Lung (tissue), 17 donors: ENCODE measurements at places on chromosomes 3 and 15.
A peak's percentile ranks its signal among the peaks of the same experiment; 100 is the strongest.

- no peak overlapping the region for H3K27ac ChIP-seq
- H3K36me3 ChIP-seq: no peaks in the 10 kb centered on the region
- H3K4me3 ChIP-seq: no peak overlapping the region
- no peaks in the 10 kb centered on the region for H3K27me3 ChIP-seq
- no peaks in the 10 kb centered on the region for H3K4me1 ChIP-seq
These were observed 149.4 kb upstream of the WNT5A start for GRCh38 chr3:55636300-55637195.

- no peak overlapping the region for H3K27ac ChIP-seq
- H3K27me3 ChIP-seq: no peaks in the 10 kb centered on the region
- H3K36me3 ChIP-seq: no peaks in the 10 kb centered on the region
- DNase-seq: no peak
- H3K4me3 ChIP-seq: no peak overlapping the region
These were observed 813.8 kb downstream of the NR2F2 start for GRCh38 chr15:97144377-97144711.

DNA sequence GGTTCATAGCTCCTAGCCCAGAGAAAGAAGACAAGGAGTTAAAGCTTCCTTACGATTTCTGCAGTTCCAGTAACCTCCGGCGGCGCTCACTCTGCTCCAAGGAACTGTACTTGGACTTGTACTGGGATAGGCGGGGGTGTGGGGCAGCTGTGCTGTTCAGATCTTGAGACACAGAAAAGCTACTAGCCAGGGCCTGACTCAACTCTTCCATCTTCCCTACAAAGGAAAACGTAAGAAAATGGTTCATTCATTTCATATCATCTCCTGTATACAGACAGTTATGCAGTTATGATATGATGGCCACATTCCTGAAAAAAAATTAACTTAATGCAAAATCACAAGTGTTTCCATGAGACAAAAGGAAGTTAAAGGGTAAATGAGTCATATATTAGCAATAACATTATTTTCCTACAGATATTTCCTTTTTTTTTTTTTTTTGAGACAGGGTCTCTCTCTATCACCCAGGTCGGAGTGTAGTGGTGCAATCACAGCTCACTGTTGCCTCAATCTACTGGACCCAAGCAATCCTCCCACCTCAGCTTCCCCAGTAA is 4.6 kb downstream of the SNUPN start:
- H3K4me1 ChIP-seq: peaks cover 1% of the 10 kb centered on the region
- DNase-seq: peak; percentile 17
- H3K4me3 ChIP-seq: no peak overlapping the region
- peaks cover 32% of the 10 kb centered on the region for H3K36me3 ChIP-seq

GRCh38 chr15:101329867-101330380 is 34.9 kb upstream of the SNRPA1 start:
- H3K36me3 ChIP-seq: no peaks in the 10 kb centered on the region
- DNase-seq: no peak
- no peak overlapping the region for H3K4me3 ChIP-seq
- no peaks in the 10 kb centered on the region for H3K27me3 ChIP-seq
- H3K27ac ChIP-seq: no peak overlapping the region
- no peaks in the 10 kb centered on the region for H3K4me1 ChIP-seq

DNA sequence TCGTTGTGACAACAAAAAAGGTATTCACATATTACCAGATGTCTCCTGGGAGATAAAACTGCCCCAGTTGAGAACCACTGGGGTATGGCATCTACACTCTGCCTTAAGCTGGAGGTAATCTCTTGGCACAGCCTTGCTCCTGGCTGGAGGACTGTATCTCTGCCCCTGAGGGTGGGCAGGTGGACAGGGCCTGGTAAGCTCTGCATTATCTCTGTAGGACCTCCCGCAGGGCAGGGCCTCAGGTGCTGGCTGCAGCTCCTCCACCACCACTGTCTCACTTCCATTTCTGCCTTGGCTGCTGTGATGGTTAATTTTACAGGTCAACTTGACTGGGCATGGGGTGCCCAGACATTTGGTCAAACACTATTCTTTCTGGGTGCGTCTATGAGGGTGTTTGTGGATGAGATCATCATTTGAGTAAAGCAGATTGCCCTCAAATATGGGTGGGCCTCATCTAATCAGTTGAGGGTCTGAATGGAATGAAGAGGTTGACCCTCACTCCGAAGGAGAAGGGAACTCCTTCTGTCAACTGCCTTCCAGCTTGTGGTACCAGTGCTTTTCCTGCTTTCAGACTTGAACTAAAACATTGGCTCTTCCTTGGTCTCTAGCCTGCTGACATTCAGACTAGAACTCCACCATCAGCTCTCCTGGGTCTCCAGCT is 9.8 kb upstream of the RHCG start:
- H3K27ac ChIP-seq: no peak overlapping the region
- no peaks in the 10 kb centered on the region for H3K4me1 ChIP-seq
- H3K36me3 ChIP-seq: no peaks in the 10 kb centered on the region
- DNase-seq: no peak
- H3K4me3 ChIP-seq: no peak overlapping the region

- H3K4me3 ChIP-seq: no peak overlapping the region
- no peak overlapping the region for H3K27ac ChIP-seq
- H3K27me3 ChIP-seq: no peaks in the 10 kb centered on the region
- DNase-seq: no peak
These were observed 24.0 kb downstream of the ABI3BP start for GRCh38 chr3:100968932-100969906.

DNA sequence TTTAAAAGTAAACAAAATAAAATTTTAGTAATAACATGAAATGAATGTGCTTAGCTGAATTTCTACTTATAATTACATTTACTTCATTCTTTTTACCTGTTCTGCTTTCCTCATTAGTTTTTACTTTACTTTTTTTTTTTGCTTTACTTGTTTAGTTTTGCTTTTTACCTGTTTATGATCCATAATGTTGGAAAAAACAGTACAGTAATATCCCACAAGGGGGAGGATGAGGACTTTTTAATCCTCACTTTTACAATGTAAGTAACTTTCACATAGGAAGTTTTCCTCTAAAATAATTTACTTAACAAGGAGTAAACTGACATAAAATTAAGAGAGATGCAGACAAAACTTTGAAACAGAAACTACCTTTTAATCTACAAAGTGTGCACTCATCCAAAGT is 268.7 kb downstream of the TBC1D5 start:
- H3K4me1 ChIP-seq: no peaks in the 10 kb centered on the region
- peak; percentile 9 for DNase-seq
- no peaks in the 10 kb centered on the region for H3K27me3 ChIP-seq
- H3K36me3 ChIP-seq: no peaks in the 10 kb centered on the region
